ENCODE measurements at places on chromosomes 2 and 18.

DNA sequence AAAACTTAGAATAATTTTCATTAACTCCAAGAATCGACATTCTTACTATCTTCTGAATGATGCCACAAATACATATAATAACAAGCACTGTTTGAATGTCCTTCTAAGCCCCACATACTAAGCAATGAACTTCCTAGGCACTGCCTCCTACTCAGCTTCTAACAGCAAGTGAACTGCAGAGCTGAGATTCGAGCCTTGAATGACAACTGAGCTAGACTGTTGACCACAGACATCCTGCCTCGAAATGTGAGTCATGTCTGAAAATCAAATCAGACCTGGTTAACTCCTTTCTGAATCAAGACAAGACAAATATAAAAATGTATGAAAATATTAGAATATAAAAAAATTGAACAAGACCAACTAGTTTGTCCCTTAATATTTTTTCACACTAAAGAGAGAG is 108.1 kb downstream of the MYT1L start:
- no peak for DNase-seq

- DNase-seq = no peak
These were observed 267.6 kb upstream of the MGAT5 start for GRCh38 chr2:133986081-133986837.

DNA sequence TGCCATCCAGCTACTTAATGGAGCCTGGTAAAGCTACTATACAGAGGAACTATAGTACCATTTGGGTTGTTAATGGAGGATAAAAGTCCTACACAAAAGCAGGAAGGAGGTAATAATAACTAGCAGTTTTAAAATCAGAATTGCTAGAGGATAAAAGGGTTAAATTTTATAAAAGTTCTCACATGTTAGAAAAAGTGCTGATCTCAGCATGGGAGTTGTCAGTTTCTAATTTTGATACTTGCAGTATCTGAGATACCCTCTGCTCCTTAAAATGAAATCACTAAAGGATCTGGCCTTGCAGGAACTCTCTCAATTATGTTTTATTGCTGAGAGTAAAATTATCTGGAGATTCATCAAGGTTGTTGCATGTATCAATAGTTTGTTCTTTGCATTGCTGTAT is 272.2 kb upstream of the GYPC start:
- DNase-seq = no peak

DNA sequence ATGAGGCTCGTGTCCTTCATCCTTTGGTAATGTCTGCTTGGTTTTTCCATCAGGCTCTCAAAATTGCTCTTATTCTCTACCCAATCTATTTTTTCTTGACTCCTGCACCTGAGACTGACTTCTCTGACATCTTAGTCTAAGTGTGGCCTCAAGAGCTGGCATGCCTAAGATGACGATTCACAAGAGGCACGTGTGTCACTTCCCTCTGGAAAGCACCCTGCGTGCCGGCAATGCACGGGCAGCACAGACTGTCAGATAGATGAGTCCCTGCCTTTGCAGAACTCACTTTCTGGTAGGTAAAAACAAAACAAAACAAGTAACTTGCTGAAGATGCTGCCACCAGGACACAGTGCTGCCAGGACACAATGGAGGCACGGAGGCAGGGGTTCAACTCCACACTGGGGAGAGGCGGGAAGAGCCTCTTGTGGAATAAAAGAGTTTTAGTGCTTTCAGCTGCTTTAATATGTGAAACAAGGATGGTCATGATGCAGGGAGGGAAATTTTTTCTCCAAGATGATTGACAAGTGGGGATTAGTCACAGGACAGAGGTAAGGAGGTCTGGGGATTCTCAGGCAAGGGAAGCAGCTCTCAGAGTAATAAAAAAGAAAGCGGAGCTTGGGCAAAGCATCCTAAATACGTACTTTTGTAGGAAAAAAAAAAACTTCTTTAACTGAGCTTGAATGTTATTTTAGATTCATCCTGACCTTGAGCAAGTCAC is 27.3 kb downstream of the CYB5A start:
- DNase-seq = no peak

GRCh38 chr2:28512607-28512965 is 16.7 kb downstream of the PLB1 start:
- no peak for DNase-seq

DNA sequence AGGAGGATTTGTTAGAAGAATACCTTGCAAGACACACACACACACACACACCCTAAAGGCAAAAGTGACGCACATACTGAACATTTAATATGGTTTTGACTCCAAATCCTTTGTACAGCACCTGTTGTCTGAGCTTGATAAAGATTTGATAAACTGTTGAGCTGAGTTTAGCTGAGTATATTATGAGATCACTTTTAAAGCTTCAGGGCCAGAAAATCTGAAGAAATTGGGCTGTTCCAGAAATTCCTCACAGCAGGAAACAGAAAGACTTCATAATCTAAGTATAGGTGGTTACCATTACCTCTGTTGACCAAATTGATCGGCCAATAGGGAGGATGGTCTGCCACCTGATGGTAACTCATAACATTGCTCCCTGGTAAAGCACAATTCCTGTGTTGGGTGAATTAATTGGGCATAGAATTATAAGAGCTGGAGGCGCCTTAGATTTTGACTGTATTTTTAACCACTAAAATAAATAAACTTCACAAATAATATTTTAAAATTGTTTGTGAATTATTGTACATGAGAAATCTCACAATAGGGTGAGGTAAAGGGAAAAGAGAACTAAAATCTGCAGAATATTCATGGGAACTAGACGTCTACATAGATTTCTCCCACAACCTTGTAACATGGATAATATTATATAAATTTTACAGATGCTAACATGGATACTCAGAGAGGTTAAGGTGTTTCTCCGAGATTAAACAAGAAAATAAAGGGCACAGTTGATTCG is 21.8 kb upstream of the RPIA start:
- no peak for DNase-seq

DNA sequence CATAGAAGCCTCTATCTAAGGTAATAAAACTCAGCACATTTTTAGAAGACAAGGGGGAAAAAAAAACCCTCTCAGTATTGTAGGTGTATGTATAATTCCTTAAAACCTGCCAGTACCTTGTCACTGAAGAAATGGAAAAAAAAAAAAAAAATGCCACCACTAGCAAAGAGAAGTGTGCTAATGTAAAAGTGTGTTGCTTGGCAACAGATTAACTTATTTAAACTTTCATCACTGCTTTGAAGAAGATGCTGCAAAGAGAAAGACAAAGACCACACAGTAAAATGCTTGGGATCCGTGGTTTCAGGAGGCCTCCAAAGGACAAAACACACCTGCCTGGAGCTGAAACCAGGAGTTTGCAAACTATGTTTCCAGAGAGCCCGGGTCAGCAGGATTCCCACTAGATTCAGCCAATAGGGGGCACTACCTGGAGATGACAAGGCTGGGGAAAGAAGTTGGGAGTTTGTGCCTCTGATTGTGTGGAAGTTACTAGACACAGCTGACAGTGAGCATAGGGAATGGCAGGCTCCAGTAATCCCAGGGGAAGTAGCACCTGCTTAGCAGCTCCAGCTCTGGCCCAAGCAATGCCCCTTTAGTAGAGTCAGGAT is 169.1 kb upstream of the TRIB2 start:
- DNase-seq = no peak

DNA sequence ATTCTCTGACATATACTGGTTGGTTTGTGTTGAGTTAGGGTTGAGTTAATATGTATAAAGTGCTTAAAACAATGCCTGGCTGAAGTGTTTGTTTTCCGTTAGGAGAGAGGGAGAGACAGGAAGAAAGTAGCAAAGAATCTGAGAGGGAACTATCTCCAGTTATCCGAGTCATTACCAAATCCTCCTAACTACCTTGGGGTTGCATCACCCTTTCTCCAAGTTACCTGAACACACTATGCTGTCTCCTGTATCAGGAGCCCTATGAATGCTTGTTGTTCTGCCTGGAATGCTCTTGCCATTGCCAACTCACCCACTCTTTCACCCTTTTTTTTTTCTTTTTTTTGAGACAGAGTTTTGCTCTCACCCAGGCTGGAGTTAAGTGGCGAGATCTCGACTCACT is 47.9 kb upstream of the ITGAV start:
- no peak for DNase-seq

GRCh38 chr2:95275151-95275515 is 884 bp downstream of the PROM2 start:
- DNase-seq = no peak

DNA sequence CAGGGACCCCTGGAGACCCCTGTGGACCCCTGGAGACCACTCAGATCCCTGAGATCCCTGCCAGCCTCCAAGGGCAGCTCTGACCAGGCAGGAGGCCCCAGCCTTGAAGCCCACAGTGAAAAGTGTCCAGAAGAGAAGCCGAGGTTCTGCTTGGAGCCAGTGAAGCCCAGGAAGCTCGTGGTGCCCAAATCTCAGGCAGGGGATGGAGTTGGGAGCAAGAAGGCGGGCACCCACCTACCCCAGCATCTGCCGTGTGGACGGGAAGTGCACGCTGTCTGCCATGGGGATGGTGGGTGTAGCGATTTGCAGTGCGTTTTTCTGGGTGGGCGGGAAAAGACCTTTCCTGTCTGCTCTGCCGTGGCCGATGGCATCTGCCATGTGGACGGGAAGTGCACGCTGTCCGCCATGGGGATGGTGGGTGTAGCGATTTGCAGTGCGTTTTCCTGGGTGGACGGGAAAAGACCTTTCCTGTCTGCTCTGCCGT is 120.6 kb upstream of the CTDP1 start:
- no peak for DNase-seq

DNA sequence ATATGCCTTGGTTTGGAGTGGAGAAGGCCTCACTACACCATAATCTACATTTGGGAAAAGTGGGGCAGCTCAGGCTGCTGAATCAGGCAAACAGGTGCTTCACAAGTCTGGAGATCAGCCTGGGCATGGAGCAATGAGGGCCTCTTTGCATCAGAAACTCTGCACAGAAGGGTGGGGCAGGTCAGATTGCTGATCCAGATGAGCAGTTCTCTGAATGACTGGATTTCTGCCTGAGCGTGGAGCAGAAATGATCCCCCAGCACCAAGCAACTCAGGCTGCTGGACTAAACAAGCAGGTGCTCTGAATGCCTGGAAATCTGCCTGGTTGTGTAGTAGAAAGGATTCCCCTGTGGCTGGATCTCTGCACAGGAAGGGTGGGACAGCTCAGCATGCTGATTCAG is 605.3 kb upstream of the ZNF804A start:
- DNase-seq = no peak

GRCh38 chr2:199624958-199625357 is 167.2 kb upstream of the SATB2 start:
- no peak for DNase-seq

- DNase-seq = no peak
These were observed 213.3 kb upstream of the CXCR4 start for GRCh38 chr2:136331226-136331625.

DNA sequence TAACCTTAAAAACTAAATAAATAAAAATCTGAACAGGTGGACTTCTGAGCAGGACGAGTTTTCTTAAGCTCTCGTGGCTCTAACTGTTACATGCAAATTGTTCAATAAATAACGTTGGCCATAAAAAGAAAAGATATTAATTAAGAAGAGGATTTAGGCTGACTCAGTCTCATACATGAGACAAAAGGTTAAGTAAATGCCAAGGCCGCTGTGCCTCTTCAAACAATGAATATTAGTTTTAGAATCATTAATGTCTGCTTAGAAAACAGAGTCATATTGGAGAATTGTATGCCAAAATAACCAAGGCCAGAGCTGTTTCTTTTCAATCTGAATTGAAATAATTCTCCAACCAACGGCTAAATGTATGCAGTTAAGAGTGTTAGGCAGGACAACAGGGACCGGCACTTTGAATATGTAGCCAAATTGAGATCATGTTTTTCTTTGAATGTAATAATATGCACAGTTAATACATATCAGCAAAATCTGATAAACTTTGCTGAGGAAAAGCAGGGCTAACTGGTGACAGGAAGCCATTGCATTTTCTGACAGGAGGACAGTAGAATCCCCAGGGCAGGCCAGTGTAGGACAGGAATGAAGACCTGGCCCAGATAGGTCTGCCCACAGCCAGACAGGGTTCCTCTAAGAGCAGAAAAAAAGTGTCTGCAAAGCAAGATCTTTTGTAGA is 1041.4 kb upstream of the FANCL start:
- DNase-seq = no peak

GRCh38 chr2:168622559-168622958 is 166.5 kb downstream of the CERS6 start:
- no peak for DNase-seq
